Globus pallidus (tissue), 1 donor: ENCODE measurements at places on chromosomes 11 and 22.

DNA sequence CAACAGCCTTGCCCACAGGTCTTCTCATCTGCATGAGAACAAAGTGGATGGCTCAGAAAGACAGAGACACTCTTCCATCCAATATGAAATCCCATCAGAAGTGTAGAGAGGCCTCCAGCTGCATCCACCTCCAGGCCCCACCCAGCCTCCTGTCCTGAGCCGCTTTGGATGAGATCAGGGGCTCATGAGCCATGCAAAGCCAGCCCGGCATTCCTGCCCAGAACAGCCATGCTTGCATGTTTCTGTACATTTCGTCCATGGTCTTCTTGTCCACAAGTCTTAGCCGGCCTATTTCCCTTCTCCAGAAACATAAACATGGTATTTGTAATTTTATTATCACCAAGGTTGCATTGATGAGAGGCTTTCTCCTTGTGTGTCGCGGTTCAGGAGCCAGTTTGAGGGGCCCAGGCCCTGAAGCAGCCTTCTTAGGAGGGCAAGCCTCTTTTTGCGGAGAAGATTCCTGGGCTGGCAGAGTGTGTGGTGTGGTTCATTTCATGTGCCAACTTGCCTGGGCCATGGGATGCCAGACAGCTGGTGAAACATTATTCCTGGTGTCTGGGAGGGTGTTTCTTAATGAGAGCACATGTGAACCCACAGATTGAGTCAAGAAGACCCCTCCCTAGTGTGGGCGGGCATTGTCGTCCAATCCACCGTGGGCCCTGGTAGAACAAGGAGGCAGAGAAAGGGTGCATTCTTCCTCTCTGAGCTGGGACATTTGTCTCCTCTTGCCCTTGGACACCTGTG lies 928.9 kb downstream of the TBC1D22A start:
- no peak for DNase-seq

- peak; percentile 30 for DNase-seq
These were observed 3.1 kb downstream of the GAB2 start for GRCh38 chr11:78414321-78415051.

GRCh38 chr11:61684870-61685616 lies 4.9 kb downstream of the DAGLA start:
- DNase-seq: no peak

DNA sequence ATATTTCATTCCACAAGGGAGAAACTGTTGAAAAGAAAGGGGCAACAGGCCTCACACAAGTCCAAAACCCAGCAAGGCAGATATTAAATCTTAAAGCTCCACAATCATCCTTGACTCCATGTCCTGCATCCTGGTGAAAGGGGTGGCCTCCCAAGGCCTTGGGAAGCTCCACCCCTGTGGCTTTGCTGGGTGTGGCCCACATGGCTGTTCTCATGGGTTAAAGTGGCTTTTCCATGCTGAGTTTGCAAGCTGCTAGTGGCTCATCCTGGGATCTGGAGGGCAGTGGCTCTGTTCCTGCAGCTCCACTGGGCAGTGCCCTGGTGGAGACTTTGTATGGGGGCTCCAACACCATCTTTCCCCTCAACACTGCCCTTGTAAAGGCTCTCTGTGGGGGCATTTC lies 106.4 kb downstream of the CTNND1 start:
- no peak for DNase-seq

GRCh38 chr11:57763568-57763967 lies 2.0 kb downstream of the CTNND1 start:
- no peak for DNase-seq

GRCh38 chr11:28520291-28520690 lies 412.1 kb downstream of the METTL15 start:
- DNase-seq: no peak

DNA sequence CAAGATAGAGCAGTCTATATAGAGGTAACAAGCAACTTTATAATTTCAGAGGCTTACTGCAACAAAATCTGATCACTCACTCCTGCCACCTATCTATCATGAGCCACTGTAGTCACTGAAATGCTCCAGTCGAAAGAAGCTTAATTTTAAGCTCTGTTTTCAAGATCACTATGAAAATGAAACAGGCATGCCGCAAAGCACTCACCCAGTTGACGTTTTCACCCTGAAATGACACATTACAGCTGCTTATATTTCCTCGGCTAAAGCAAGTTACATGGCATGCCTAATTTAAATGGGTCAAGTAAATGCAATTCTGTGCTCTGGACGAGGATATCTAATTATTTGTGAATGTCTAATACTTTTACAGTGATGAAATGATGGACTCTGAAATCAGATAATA lies 616.3 kb downstream of the FAM181B start:
- no peak for DNase-seq

- peak; percentile 76 for DNase-seq
These were observed 12.6 kb upstream of the FJX1 start for GRCh38 chr11:35605706-35606105.

- DNase-seq: no peak
These were observed 203.6 kb upstream of the SESN3 start for GRCh38 chr11:95434489-95435057.

DNA sequence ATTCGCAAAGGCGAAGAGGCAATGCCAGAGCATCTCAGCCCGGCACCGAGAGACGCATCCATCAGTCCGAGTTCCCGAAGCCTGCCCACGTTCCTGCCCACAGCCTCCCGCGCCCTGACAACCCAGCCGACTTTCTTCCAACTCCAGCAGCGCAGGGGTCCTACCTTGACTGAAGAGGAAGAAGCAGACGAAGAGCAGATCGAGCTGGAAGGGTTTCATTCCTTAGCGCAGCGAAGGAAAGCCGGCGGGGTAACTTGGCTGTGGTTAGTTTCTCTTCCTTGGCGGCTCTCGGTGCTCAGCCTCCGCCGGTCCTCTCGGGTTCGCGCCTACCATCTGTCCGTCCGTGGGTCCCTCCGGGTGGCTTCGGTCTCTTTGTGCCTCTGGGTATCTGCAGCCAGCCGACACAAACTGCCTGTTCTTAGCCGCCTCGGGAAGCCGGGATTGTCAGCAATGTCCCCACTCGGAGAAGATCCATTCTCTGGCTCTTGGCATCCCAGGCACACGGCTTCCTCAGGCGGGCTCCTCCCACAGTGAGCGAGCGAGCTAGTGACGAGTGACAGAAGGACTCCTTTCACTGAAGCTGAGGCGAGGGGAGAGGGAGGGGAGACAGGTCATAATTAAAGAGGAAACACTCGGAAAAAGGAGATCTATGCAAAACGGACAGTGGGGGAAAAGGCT lies at the start of gene KIRREL3:
Gene KIRREL3, minus strand, starts transcription at position 480 of the 678 bp plus-strand sequence.
- peak; percentile 80 for DNase-seq

DNA sequence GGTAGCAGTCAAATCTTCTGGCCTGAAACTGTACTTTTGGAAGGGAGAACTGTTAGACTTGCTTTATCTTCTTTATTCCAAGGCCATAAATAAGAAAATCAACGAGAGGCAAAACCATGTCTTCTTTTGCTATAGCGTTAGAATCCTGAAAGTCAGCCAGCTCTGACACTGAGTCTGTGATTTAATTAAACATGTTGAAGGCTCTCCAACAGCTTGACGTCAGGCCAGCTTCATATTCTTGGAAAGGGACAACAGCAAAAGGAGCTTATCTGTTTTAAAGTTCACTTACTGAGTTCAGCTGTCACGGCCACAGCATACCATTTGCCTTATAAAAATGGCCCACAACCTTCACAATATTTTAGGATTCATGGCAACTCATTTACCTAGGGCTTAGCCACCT lies 131.0 kb upstream of the LDLRAD3 start:
- DNase-seq: no peak

DNA sequence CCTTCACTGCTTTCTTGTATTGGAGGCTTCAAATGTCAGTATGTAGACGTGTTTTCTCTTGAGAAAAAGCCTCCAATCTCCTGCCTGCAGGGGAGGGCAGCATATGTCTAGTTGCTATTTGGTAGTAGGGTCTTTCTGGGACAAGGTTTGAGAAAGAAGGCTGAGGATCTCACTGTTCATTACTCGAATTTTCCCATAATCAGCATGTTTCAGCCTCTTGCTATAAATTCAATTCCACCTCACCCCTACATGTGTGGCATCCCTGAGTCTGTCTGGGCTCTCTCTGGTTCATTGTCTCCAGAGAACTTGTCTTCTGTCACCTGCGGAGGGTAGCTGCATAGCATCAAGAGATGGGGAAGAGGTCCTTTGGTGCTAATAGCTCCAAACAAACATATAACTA lies 19.5 kb upstream of the CCDC83 start:
- DNase-seq: no peak

- no peak for DNase-seq
These were observed 96.9 kb upstream of the PITPNB start for GRCh38 chr22:28015676-28016601.
